Stimulated activated CD8-positive, alpha-beta memory T cell treated with anti-CD3 and anti-CD28 coated beads, Interleukin-4, amount 100 ng/mL, for 24 hours (primary cell): ENCODE measurements at places on chromosomes 16 and 17.

GRCh38 chr16:23874613-23875294 lies 39.0 kb downstream of the PRKCB start:
- DNase-seq, result no peak

DNA sequence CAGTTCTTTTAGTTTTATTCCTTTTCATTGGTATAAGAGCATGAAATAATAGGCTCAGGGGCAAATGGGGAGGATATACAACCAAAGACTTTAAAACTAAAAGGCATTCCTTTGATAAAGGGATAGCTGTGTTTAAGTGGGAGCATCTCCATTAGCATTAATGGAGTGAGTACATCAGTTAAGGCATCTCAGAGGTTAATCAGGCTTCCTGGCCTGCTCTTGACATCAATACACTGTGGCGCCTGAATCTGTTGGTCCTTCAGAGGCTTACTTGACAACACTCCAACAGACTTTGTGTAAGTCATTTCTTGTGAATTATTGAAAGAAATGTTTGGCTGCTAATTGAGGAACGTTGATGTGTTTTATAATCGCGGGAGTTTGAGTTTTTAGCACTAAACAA lies 230.7 kb downstream of the BCAS3 start:
- DNase-seq, result no peak

DNA sequence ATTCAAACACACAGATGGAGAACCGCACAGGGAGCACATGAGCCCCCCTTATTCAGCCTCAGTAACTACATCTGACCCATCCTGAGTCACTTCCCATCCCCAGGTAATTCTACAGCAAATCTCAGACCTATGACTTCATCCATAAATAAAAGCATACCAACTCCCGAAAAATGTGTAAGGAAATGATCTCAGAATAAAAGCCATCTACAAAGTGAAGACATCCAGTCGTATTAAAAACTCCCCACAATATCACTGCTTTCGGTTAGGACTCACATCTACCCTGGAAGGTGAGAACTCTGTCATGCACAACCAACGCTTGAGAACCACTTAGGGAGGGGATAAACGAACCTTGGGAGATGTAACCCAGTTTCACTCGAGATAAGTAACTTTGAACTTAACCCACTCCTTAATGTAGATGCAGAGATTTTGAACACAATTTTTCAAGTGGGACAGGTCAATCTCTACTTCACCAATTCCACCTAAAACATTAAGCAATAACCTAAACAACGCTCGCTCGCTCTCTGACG lies 1.3 kb downstream of the USP36 start:
- DNase-seq, result no peak

DNA sequence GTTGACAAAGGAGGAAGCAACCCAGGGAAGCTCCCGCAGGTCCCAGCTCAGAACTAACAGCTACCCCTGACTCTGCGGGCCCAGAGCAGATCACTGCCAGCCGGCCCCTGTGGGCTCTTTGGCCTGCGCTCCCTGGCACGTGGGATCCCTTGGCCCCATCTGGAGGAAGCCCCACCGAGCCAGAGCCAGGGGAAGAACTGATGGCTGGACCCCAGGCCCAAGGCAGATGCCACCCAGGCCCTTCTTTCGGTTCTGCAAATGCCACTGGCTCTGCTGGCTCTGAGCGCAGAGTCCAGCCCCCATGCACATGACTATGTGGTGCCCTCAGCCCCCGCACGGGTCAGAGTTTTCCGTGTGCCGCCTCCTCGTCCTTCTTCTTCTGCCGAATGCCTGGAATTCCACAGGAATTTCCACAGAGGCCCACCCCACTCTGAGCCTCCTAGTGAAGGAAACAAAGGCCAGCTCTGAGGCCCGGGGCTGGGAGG lies 35.8 kb upstream of the SNN start:
- DNase-seq, result no peak

DNA sequence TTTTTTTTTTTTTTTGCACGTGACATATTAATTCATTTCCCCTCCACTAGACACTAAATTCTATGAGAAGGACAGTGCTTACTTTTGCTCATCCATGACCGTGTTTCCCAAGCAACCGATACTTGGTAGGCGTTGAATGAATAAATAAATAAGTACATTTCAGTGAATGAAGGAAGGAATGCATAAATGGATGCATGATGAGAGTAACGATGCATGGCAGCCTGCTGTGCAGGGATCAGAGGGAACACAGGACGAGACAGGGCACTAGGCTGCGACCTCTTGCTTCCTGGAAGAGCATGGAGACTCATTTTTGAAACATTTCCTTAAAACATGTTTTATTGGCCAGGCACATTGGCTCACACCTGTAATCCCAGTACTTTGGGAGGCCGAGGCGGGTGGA lies 84.2 kb downstream of the UTP18 start:
- no peak for DNase-seq

DNA sequence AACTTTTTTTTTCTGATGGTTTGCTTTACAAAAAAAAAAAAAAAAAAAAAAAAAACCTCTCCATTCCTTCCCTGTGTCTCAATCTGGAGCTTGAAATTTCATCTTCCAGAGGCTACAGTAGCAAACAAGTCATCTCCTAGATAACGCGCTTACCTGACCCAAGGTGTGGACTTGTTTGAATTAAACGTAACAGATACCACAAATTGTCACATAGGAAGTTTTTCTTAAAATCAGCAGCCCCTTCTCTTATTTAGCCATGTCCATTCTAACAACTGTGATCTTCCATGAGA lies 2.0 kb downstream of the STAT5B start:
- DNase-seq, result no peak

DNA sequence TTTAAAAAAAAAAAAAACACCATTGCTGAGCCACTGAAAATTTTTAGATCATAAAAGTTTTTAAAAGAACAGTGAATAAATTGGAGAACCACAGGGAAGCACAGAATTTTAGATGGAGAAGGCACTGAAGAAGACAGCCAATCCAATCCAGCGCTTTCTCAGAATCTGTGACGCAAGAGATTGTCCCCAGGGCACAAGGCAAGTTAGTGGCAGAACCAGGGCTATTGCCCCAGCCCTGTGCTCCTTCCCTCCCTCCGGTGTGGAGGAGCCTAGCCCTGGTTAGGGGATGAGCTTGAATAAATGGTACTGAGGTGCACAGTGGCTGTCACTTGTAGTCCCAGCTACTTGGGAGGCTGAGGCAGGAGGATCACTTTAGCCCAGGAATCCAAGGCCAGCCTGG lies 108.3 kb downstream of the ZNF423 start:
- DNase-seq, result no peak
